ENCODE measurements at places on chromosomes 7 and 10. TPM values are rescaled to one million over a fixed set of nuclear protein-coding genes. Genes with fewer than 3 reads are reported as not detected.
A peak's percentile ranks its signal among the peaks of the same experiment; 100 is the strongest.

DNA sequence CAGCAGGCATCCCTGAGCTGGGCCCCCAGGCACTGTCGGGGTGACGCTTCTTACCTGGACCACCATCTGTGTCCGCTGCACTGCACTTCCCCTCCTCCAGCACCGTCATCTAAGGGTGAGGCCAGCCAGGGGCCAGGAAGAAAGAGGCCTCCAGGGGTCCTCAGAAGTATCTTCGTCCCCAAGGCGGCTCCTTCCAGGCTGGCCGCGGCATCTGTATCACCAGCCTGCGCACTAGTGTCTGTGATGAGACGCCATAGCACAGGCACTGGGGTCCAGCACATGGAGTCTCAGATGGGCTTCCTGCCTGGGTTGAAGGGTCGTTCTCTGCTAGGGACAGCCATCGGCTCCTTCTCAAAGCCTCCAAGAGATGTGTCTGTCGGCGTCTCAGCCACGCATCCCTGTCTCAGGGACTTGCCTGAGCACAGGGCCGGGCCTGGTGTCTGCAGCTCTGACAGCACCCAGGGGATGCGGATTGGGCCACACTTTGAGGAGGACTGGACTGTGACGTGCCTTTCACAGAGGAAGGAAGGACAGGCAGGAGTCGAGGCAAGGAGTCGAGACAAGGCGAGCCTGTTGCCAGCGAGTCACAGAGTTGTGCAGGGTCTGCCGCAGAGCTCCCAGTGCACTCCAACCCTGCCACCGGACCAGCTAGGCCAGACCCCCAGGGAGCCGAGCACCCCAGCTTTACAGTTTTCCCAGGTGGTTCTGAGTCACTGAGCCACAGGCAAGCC is 101.5 kb upstream of the DIP2C start:
- no peak for DNase-seq

GRCh38 chr7:157744786-157745601 is 408.2 kb downstream of the DNAJB6 start:
- no peak for DNase-seq

DNA sequence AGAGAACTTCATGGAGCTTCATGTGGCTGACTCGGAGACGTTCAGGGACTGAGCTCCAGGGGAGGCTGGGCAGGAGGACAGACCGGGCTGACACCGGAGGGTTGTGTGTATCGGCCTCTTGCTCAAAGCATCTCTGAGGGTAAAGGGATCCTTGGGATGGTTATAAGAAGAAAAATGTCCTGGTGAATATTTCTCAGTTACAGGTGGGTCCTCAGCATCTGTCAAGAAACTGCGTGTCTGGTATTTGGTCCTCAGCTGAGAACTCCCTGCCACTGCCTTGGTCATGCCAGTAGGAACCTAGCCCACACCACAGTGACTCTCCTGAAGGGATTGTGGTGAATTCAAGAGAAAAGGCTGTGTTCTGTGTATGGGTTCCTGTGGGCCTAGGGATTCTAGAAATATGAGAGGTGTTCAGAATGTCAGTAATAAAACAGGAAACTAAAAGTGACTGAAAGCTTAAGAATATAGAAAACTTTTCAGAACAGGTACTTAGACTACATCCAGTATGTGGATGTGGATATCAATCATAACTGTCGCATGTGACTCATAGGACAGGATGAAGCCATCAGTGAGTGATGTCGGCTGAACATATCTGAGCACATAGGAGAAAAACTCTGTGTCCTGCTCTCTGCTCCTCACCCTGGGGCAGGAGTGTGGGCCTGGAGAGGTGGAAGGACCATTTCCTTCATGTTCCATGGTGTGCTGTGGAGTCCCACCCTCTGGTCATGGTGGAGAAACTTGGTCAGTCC is 28.4 kb downstream of the MBL2 start:
- DNase-seq, result no peak

The CALY gene
- 0.41 TPM for total RNA-seq

DNA sequence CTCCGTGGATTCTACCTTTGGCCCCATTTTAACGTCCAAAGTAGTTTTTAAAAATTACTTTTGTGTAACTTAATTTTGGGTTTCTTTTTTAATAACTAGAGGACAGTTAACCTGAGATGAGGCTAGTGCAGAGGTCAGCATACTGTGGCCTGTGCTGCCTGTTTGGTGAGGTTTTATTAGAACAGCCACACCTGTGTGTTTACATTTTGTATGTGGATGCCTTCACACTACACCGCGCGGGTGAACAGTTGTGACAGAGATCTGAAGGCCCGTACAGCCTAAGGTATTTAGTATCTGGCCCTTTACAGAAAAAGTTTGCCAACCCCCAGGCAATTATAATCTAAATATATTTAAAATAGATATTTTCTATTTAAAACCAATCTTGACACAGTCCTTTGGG is 46.9 kb downstream of the STK17A start:
- no peak for DNase-seq

GRCh38 chr10:29392376-29393021 is 103.6 kb downstream of the LYZL1 start:
- DNase-seq, result peak; percentile 88

- DNase-seq, result no peak
Observed at GRCh38 chr7:40516376-40516775, 381.6 kb downstream of the SUGCT start.

GRCh38 chr10:84205853-84206525 is 11.7 kb downstream of the CDHR1 start:
- DNase-seq, result no peak

DNA sequence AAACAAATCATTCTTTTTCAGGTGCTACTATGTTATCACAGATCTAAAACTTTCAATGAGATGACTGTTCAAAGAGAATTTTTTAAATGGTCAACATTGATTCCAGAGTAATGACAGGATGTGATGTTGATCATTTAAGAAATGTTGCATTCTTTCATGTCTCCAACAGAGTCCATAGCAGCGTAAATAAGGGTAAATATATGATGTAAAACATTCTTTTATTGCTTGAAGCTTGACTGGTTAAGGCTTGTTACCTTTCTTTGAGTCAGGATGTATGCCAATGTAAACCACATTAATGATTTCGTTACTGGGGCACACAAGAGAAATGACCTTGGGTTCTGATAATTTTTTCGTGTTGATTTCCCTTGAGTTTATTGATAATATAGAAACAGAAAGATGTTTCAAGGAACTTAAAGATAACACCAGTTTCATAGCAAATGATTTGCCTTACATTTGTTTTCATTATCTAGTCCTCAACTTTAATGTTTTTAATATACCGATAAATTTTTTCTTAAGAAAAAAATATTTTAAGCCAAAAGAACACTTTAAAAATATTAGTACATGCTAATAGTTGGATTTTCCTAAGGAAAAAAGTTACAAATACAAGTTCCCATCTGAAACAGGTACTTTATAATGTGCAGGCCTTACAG is 3.5 kb downstream of the STK17A start:
- peak; percentile 25 for DNase-seq

- no peak for DNase-seq
Observed at GRCh38 chr10:133123050-133123745, 35.5 kb downstream of the ADGRA1 start.

GRCh38 chr7:126940723-126941307 is 311.9 kb downstream of the GRM8 start:
- no peak for DNase-seq

The GIMAP2 gene
- total RNA-seq, result 19.5 TPM

GRCh38 chr7:73519867-73520672 is 2.0 kb downstream of the BAZ1B start:
- no peak for DNase-seq

Data from kidney (tissue), 22 donors.